ENCODE measurements at places on chromosomes 2 and 18.

DNA sequence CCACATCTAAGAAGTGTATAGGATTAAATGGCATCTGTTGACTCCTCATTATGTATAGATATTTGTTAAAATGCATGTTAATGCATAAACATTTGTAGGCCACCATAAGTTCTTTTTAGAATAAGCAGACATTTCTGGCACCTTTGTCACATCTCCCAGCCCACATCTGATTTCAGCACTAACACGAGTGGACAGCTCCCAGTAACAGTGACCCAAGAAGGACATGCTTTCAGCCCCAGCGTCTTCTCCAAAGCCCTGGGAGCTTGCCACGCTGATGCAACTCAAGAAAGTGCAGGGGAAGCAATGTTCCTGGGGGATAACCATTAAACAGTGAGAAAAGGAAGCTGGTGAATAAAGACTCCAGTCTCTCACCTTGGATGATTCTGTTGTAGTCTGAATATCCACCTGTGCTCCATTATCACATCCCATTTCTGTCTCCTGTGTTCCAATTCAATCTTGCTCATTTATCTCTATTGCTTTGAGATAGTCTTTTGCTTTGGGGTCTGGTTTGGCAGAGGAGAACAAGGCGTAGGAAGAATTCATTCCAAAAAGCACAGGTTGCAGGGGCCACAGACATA, 182.6 kb upstream of the THSD7B start:
- no peak for DNase-seq

- no peak for DNase-seq
These were observed 20.1 kb upstream of the LTBP1 start for GRCh38 chr2:32926708-32927084.

- no peak for DNase-seq
These were observed 128.3 kb downstream of the ACOXL start for GRCh38 chr2:110860630-110861029.

- no peak for DNase-seq
These were observed 1038.3 kb downstream of the DPP10 start for GRCh38 chr2:115480741-115481140.

DNA sequence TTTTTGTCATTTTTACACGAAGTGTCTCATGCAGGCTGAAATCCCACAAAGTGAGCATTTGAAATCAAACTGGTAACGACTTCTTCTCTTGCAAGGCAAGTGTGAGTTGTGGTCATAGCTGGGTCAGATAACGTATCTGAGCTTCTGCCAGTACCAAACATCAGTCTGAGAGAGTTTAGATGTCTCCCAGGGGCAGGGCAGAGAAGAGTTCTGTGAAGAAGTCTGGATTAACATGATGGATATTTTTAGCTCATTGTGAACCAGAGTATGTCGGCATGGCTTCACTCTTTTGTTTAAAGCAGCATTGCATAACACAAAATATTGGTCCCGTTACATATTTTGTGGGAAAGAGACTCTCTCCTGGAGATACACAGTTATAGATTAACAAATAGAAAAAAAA, 655.5 kb upstream of the KLHL29 start:
- DNase-seq: no peak

DNA sequence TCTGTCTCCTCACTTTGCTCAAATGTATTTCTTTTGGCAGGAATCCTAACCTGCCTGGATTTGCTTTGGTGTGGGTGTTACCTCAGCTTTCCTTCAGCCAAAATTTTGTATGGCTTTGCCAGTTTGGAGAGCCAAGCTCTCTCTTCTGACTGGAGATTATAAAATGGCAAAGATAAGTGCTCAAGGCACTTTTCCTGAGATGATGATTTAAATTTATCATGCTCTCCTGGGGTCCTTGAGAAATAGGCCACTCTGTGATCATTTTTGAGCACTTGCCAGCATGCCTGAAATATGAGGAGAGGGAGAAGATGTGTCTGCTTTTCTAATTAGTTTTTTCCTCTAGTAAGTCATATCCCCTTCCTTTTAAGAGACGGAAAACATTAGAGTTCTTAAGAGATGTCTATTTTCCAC, 683.0 kb downstream of the SLC4A3 start:
- DNase-seq: no peak

DNA sequence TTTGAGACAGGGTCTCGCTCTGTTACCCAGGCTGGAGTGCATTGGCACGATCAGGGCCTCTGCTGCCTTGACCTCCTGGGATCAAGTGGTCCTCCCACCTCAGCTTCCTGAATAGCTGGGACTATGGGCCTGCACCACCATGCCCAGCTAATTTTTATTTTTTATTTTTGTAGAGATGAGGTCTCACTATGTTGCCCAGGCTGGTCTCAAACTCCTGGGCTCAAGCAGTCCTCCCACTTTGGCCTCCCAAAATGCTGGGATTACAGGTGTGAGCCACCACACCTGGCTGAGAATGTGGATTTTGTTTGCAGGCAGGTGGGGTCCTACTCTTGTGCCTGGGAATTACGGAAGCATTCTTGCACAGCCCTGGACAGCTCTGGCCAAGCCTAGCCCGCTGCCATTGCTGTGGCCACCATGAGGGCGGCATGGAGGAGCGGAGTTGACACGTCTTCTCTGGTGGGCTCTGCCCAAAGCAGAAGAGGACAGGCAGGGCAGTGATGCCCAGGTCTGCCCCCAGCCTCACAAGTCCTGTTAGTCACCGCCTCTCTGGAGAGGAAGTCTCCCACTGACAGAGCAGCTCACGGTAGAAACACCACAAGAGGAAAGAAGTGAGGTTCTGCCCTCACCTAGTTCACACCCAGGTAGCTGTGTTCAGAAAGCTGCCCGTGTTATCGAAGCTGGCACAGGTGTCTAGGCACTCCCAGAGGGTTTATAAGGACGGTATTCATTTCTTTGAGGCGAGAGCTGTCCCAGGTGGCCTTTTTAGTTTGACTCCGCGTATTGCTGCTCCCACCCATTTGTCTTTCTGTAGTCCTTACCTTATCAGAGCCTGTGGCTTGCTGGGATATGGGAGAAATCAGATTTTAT, 46.2 kb downstream of the ARMC9 start:
- no peak for DNase-seq

DNA sequence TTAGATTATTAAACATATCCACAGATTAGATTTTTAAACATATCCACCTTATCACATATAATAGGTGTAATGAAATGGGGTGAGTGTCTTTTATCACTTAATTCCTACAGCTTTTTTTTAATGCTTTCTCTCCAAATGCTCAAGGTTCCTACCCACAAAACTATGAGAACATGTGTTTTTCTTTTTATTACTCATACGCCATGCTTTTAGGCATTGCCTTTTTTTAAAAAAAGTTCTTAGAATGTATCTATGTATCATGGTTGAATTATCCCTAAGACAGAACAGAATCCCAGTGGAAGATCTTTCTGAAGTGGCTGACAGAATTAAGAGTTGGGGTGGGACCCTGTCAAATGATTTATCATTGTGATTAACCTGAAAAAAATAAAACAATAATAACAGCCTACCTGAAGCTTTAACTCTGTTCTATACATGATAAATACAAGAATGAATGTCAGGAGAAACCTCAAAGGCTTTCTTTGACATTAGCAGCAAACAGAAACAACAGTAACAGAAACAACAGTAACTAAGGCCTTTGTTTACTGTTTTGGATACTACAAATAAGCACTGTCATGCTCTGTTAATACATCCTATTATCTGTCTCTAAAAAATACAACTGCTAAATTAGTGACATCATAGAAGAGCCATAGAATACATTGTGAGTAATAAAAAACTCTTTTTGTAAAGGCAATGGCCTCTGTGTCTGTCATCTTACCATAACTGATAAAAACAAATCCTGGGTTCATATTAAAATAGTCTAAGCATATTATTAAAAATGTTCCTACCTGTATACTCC, 4.1 kb upstream of the ZNF397 start:
- DNase-seq: no peak

- no peak for DNase-seq
These were observed 3.1 kb downstream of the RAMP1 start for GRCh38 chr2:237862528-237862895.

DNA sequence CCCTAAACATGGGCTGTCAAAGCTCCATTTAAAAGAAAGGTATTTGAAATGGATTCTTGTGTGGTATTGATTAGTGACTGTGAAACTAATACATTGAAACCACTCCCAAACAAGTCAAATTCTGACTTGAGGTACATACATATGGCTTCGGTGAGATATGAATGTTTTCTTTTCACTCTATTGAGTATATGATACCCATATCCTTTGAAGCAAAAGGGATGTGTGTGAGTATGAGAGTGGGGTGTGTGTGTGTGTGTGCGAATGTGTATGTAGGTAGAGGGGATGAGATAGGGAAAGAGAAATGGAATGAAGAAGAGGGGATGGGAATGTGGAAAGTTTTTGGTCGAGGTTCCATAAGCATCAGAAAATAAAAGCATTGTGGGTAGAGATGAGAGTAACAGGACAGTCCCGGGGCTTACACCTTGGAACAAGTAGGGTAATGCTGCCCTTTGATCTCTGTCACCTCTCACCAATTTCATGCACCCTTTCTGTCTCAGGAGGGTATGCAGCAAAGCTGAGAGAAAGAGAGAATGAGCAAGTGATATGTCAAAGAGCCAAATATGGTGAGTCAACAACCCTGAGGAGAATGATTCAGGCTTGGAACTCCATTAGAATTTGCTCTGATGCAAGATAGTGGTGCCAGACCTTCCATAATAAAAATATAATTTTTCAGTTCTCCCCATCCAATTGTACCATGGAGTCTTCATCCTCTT, 64.0 kb upstream of the ZEB2 start:
- no peak for DNase-seq

DNA sequence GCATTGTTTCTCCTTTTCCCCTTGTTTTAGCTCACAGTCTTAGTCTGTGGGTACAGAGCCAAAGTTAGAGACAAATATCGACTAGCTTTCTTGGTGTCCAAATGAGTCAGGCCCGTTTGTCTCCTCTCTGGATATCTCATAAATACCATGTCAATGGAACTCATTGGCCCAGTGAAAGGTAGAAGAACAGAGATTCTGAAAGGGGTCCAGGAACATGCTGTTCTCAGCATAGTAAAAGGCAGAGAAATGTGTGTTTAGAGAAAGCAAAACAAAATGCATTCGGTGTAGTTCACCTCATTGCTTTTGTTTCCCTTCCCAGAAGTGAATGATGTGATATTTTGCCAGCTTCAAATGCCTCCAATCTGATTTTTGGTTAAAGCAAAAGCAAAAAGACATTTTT, 238.6 kb upstream of the SLC8A1 start:
- no peak for DNase-seq

DNA sequence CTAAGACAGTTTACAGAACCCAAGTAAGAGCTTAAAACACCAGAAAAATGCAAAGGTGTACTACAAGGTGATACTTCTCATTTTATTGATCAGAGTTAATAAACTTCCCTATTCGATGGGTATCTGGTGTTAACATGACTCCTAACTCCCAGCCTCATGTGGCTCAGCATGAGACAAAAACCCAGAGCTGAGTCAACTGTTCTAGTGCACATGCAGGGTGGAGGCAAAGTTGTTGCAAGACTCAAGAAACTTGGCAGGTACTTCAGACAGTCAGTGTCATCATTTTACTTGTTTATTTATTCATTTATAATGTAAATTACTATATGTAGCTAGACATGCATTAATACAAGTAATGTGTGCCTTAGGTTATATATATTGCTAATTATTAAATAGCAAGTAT, 216.6 kb upstream of the DSEL start:
- DNase-seq: no peak

GRCh38 chr2:220969348-220969747, 602.8 kb downstream of the EPHA4 start:
- DNase-seq: no peak

GRCh38 chr2:112021781-112022231, 33.3 kb upstream of the TMEM87B start:
- DNase-seq: no peak

GRCh38 chr18:12155996-12156395, 62.4 kb downstream of the ANKRD62 start:
- no peak for DNase-seq

DNA sequence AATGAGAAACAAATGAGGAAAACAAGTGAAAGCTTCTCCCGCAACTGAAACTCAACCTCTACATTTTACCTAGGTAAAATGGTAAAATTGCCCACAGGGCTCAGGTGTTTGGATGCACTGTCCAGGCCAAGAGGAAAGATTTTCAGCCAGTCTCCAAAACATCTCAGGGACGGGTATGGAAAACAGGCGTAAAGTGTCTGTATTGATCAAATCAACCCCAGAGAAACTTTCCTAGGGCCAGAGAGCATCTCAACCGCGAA, 361 bp upstream of the HAT1 start:
- DNase-seq: no peak

DNA sequence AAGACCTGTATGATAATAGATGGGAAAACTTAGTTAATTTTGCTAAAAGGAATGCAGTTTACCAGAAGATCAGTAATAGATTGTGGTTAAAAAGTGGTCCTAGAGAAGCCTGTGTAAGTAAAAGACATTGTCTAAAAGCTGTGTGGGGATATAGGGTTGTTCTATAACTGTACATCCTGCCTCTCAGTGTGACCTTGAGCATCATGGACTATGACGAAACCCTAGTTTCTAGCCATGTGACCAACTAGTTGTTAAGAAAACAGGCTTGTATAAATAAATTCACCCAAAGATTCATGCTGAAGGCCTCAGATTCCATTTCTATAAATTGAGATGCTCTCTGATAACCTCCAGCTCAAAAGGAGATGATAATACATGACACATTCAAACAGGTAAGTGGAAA, 160.7 kb downstream of the IKZF2 start:
- DNase-seq: no peak

GRCh38 chr2:216139884-216140283, 30.7 kb downstream of the XRCC5 start:
- no peak for DNase-seq

DNA sequence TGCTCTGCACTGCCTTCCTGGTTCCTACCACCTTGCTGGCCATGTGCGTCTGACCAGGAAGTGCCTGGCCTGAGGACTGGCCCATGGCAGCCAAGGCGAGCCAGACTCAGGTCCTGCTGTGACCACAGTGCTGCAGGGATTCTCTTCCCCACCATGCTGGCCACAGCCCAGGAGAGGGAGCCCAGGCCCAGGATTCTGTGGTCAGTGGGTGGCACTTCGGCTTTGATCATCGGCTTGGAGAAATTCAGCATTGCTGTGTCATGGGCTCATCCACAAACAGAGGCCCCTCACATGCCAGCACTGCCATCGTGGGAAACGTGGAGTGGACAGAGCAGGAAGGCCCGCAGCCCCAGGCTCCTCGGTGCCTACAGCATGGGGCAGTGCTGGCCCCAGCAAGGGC, 211.6 kb downstream of the SEPTIN10 start:
- DNase-seq: no peak

- DNase-seq: no peak
These were observed 41.6 kb downstream of the HS6ST1 start for GRCh38 chr2:128276878-128277675.

GRCh38 chr2:118430510-118431164, 342.4 kb downstream of the INSIG2 start:
- no peak for DNase-seq

GRCh38 chr2:130150181-130151144, 5.6 kb upstream of the CCDC74B start:
- DNase-seq: no peak

DNA sequence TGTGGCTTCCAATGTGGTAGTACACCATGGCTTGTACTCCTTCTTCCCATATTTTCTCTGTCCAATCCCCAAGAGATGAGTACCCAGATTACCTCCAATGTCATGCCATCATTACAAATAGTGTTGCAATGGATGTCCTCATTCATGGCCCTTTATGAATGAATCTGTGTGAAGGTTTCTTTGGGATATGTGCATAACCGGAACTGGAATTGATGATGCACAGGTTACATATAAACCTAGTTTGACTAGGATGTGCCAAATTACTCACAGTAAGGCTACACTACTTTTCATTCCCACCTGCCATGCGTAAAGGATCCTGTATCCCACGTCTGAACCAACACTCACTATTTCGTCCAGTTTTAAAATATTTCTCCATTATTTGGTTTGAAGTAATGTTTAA, 173.9 kb upstream of the CXCR4 start:
- DNase-seq: no peak

- DNase-seq: no peak
These were observed 44.9 kb downstream of the PARD6G start for GRCh38 chr18:80202264-80202998.
